ENCODE measurements at places on chromosomes 1 and 21. TPM values are rescaled to one million over a fixed set of nuclear protein-coding genes. Genes with fewer than 3 reads are reported as not detected.

DNA sequence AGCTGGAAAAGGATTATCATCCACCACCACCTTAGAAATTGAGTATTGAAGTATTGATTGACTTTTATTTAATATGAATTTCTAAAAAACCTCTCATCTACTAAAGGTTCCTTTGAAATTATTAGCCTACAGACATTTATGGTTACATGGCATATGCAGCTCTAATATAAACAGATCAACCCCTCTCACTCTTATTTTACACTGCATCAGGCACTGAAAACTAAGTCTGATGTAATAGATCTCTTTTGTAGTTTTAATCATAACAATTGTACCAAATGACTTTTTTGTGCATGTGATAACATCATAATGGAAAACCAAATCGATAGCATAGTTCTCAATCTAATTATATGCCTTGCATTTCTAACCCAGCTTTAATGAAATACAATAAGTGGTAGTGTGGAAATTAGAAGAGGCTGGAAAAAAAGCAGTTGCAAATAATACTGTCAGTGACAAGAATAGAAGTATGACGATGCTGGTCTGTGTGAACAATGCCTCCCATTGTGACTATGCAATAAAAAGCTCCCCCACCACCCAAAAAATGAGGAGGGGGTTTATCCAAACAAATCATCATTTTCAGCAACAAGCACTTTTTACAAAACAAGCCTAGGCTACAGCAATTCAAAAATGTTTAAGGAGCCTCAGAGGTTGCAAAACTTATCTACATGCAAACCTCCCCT lies 426.5 kb upstream of the NFIA start:
- no peak for DNase-seq

CENPL gene
- 14.2 TPM for total RNA-seq

GUCA2A gene
- total RNA-seq, result not detected

DNA sequence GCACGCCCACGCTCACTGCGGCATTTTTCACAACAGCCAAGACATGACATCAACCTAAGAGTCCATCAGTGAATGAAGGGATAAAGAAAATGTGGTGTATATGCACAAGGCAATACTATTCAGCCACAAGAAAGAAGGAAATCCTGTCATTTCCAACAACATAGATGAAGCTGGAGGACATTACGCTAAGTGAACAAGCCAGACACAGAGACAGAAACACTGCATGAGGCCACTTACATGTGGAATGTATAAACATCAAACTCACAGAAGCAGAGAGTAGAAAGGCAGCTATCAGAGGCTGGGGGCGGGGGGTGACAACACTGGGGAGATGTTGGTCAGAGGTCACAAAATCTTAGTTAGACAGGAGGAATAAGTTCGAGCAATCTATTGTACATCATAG lies 20.9 kb downstream of the TMPRSS2 start:
- no peak for DNase-seq
